Urinary bladder (tissue), 4 donors: ENCODE measurements at places on chromosomes 11 and 22. TPM values are rescaled to one million over a fixed set of nuclear protein-coding genes. Genes with fewer than 3 reads are reported as not detected.

The PIK3IP1 gene
- 19.5 TPM for total RNA-seq

The OR51I1 gene
- total RNA-seq, result 0.63 TPM

The OR2AG2 gene
- 0.26 TPM for total RNA-seq

The CHST1 gene
- total RNA-seq, result 2.7 TPM

The HSPB2 gene
- total RNA-seq, result 1.6 TPM

The YPEL4 gene
- 1.7 TPM for total RNA-seq

The C22orf31 gene
- not detected for total RNA-seq

The OR52I1 gene
- not detected for total RNA-seq
